ENCODE measurements at places on chromosomes 6 and 20.
A peak's percentile ranks its signal among the peaks of the same experiment; 100 is the strongest.

DNA sequence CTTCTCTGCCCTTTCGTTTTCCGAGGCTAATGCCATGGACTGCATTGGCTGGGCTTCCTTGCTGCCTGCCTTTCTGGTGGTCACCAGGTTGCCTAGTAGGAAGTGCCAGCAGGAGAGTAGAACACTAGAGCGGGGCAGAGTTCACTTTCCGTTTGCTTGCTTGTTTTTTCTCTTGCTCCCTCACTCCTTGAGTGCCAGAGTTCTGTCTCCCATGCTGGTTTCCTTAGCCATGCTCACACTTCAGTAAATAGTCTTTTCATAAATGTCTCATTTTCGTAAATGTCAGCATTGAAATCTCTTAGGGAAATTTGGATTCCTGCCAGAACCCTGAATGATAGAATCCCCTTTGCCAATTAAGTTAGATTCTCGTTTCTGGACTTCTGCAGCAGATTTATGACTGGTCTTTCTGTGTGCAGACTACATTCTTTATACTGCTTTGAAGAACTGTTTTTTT, 63.9 kb downstream of the FAM83B start:
- no peak for DNase-seq

- DNase-seq = no peak
Measured at GRCh38 chr6:12163149-12163548, 127.0 kb upstream of the EDN1 start.

DNA sequence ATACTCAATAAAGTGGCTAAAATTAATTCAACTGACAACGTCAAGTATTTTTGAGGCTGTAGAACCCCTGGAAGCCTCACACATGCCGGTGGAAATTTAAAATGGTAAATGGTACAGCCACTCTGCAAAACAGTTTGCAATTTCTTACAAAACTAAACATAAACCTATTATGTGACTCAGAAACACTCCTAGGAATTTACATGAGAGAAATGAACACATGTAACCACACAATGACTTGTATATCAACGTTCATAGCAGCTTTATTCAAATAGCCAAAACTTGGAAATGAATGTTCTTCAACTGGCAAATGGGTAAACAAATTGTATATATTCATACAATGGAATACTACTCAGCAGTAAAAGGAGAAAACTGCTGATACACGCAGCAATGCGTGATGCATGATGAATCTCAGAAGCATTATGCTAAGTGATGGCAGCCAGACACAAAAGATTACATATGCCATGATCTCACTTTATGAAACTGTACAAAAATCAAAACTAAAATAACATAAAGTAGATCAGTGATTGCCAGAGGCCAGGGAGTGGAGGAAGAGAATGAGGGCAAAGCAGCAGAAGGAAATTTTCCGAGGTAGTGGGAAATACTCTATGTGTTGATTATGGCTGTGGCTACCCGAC, 112.5 kb downstream of the FAM50B start:
- no peak for DNase-seq

DNA sequence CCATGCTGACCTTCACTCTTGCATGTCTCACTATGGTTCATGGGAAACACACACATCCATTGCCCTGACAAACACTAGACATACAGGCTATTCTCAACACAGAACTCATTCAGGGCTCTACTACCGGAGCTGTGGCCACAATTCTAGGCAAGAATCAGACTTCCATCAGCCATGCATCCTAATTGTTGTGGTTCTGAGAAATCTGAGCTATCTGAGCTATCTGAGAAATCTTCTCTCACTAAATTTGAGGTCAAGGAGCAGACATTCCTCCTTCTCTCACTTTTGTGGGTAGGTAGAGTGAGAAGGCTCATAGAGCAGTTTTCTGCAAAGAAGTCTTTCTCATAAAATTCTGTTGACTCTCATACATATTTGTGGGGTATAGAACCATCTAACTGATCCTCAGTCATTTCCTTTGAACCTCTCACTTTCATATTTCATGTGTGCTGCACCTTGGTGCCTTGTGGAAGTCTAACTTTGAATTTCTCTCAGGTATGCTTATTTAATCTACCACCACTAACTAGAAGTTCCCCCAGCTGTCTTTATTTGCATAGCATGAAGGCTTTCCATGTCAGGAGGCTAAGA, 43.6 kb downstream of the ADGRF1 start:
- DNase-seq = no peak

GRCh38 chr6:156848533-156848932, 71.4 kb downstream of the ARID1B start:
- DNase-seq = peak; percentile 47

DNA sequence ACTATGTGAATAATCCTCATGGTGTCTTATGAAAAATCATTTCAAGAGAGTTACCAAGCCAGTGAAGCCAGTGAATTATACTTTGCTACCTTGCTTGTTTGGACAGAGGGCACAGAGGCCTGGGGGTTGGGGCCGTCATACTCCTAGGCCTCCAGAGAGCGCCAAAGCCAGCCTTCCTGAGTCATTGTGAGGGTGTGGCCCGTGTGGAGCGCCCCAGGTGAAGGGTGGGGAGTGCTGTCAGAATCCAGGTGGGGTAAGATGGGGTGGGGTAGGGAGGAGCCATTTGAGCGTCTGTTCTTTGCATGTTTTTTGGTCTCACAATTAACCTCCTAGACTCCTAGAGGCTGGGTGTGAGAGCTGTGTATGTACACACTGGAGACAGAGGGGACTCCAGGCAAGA, 71.1 kb downstream of the PERP start:
- no peak for DNase-seq

- DNase-seq = no peak
Measured at GRCh38 chr6:157880534-157880933, 57.5 kb downstream of the SNX9 start.

GRCh38 chr6:140921366-140922226, 1211.1 kb upstream of the GJE1 start:
- DNase-seq = peak; percentile 22

GRCh38 chr6:87070741-87071140, 24.2 kb downstream of the CGA start:
- DNase-seq = no peak

DNA sequence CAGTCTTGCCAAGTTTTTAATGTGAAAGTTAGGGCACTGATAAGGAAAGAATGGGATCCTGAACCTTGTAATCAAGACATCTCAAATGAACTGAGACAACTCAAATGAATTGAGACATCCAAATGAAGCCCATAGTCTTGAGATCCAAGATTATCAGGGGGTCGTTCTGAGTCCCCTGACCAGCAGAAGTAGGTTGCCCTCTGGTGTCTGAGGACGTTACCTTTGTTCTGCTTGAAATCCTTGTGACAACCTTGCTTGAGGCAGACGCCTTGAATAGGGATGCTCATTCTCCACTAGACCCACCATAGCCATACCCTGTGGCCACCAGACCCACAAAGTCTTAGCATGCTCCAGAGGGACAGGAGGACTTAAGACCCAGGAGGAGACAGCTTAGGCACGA, 37.7 kb downstream of the ZBTB9 start:
- DNase-seq = no peak

- no peak for DNase-seq
Measured at GRCh38 chr20:24833592-24833991, 115.5 kb upstream of the CST7 start.

DNA sequence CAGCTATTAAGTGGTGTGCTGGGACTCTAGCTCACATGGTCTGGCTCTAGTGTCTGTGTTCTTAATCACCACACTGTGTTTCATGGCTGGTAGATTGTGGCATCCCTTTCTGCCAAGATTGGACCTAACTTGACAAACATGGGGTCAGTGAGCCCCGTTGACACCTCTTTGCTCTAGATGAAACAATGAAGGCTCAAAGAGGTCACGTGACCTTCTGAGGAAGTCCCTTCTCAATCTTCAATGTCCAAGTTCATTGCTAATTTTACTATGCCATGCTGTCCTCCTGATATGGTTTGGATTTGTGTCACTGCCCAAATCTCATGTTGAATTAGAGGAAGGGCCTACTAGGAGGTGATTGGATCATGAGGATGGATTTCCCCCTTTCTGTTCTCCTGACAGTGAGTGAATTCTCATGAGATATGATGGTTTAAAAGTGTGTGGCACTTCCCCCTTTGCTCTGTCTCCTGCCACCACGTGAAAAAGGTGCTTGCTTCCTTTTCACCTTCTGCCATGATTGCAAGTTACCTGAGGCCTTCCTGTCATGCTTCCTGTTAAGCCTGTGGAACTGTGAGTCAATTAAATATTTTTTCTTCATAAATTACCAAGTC, 177.8 kb upstream of the MYLIP start:
- DNase-seq = no peak

DNA sequence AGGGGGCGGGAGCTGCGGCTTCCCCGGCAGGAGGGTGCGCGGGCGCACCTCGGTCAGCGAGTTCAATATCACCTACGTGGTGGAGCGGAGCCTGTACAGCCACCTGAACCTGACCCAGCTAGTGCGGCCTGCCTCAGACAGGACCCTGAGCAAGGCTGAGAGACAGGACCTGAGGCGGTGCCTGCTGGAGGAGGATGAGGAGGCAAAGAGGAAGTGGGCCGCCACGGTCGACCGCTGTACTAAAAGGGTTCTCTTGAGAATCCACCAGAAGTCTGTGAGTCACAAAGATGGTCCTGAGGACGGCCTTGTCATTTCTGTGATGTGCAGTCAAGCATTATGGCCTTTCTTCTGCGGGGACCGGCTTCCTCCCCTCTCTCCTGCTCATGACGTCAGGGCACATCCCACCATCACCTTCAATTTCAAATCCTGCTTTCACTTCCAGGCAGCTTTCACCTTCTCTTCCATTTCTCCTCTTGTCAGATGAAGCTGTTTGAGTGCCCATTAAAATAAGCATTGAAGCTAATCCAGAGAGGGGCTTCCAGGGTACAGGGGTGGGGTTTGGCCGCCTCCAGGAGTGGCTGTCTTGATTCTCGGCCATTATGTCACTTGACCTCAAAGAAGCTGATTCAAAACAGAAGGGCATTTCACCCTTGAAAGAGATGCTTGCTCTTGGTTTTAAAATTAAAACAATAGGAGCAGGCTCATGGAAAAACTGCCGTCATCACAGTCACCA, 177.6 kb downstream of the SASH1 start:
- no peak for DNase-seq

DNA sequence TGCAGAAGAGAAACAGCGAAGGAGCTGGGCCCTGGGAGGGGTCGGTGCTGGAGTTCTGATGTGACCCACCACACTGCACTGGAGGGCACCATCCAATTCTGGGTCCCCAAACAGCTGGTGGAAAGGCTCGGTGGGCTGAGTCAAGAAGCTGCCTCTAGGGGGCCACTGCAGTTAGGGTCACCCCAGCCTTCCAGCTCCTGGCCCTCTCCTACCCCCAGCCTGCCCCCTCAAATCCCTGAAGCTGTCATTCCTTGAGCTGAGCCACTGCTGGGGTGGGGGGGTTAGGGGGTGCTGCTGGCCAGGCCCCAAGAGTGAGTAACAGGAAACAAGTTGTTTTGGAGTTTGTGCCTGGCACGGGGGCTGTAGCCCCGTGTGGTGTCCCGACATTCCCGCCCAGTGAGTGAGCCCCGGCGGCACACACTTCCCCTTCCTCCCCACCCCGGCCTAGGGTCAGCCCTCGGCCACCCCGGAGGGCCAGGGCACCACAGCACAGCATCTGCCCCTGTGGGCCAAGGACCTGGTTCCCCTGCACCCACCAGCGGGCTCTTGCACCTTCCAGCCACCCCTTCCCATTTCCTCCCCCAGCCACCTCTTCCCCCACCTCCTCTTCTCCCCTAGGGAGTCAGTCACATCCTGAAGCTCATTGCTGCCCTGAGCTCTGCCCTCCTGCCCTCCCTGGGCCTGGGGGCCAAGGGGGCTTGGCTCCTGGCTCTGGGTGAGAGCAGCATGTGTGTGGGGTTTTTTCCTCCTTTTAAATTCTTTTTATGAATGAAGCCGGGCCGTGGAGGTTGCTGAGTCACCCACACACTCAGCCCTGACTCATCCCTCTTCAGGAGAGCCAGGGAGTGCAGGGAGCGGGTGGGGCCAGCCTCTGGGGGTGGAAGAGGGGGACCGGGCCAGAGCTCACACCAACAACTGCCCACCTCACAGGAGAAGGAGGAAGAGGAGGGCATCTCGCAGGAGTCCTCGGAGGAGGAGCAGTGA, 4.6 kb downstream of the SMIM29 start:
- no peak for DNase-seq

DNA sequence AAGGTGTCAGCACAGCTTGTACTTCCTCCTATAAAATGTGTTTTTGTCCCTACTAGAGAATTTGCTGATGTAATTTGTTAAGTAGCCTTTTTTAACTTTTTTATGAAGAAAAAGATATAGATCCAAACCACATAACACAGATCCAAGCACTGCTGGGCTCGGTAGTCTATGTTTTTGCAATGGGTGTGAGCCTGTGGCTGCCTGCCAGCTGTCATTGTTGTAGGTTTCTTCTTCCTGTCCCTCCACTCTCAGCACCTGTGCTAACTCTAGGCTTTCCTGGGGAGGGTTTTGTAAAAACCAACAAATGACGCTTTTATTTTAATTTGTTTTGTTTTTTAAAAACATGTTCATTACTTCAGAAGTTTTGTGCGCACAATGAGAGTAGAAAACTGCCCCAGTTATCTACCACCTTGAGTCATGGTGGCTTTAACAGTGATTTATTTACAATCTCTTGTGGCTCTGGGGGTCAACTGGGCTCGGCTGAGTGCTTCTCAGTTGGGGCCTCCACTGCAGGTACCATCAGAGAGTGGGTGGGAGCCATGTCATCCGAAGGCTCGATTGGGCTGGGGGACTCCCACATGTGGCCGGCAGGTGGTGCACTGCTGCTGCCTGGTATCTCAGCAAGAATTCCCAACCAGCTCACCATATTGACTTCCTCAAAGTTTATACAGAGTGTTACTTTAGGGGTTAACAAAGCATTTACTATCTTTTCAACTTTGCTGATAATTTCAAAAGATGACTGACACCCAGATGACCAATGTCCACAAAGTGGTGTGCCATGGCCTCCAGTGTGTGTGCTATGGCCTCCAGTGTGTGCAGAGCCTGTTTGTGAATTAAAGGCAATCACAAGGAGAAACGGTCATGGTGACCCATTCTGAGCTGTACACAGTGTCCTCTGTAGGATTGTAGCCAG, 3.0 kb upstream of the CCR6 start:
- no peak for DNase-seq

- DNase-seq = no peak
Measured at GRCh38 chr20:35842361-35842760, 70.5 kb downstream of the PHF20 start.

DNA sequence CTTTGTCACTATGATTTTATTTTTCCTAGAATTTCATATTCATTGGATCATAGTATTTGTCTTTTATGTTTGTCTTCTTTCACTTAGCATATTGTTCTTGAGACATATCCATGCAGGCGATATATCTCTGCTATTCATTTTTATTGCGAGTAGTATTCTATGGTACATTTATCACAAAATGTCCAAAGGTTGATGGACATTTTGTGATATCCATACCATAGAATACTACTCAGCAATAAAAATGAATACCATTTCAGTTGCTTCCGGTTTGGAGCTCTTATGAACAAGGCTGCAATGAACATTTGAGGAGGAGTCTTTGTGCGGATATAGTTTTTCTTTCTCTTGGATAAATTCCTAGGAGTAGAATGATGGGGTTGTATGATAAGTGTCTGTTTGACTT, 28.8 kb upstream of the EYA2 start:
- no peak for DNase-seq

DNA sequence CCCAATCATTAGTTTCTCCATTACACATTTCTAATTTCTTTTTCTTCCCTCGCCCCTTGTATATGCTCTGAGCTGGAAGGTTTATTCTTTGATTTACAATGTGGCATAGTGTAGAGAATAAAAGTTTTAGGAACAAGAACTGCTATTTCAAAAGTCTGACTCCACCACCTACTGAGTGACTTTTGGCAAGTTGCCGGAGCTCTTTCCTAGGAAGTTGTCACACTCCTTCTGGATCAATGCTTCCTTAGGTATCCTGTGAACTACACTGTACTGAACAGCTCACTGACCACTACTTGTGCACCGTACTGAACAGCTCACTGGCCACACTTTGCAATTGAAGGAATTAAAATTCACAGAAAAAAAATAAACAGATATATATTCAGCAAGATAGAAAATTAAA, 458.2 kb downstream of the FRK start:
- no peak for DNase-seq

Data from hindlimb muscle (tissue), 1 donor.